ENCODE measurements at places on chromosomes 12 and 14.

- DNase-seq, result no peak
Measured at GRCh38 chr14:101335061-101335661, 226.1 kb upstream of the DIO3 start.

DNA sequence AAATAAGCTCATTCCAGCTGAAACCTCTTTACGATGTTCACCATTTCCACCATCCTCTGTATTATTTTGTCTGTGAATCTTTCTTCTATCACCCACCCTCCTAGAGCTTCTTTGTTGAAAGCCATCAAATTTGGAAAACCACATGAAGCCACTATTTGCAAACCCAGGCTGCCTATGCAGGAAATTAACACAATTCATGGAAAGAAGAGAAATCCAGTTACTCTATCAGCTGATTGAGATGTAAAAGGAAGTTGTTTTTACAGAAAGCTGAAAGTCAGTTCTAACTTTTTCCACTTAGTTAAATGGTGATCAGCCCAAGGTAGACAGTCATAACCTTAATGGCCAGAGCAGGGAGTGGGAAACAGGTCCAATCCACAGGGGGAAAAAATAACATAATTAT, 6.6 kb downstream of the RHOJ start:
- no peak for DNase-seq

GRCh38 chr14:26963711-26964110, 365.9 kb upstream of the NOVA1 start:
- no peak for DNase-seq

DNA sequence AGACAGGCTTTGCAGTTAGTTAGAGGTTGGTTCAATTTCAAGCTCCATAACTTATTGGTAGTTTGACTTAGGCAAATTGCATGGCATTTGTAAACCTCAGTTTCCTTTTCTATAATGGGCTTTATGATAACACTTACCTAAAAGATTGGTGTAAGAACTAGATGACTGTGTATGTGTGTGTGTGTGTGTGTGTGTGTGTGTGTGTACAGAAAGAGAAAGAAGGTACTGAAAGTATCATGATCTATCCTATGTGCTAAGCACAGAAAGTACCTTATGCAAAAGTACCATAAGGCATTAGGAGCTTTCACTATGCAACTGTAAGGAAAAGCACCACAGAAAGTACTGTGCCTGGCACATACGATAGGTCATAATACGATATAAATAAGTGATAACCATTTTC, 304.3 kb upstream of the KITLG start:
- no peak for DNase-seq

DNA sequence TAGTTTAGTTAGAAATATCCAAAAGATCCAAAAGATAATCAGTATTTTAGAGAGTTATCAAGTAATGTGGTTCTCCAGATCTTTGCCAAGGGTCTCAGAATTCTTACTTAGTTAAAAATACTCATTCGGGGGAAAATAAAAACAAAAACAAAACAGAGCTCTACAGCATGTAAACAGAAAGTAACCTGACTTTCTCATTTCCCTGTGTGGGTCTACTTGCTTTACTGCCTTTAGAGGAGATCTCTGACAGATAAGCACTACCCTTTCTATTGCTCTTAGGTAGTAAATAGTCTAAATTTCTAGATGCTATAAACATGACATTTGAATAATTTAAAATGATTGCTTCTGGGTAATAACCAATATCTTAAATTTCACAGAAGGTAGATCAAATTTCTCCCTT, 371.8 kb downstream of the RPL10L start:
- DNase-seq, result no peak

DNA sequence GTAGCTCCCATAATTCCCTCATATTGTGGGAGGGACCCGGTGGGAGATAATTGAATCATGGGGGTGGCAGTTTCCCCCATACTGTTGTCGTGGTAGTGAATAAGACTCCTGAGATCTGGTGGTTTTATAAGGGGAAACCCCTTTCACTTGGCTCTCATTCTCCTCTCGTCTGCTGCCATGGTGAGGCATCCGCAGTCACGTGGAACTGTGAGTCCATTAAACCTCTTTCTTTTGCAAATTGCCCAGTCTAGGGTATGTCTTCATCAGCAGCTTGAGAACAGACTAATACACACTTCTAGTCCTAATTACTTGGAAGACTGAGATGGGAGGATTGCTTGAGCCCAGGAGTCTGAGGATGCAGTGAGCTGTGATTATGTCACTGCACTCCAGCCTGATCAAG, 64.4 kb downstream of the TMX1 start:
- DNase-seq, result no peak

- no peak for DNase-seq
Measured at GRCh38 chr12:119019166-119019565, 37.8 kb downstream of the SRRM4 start.

DNA sequence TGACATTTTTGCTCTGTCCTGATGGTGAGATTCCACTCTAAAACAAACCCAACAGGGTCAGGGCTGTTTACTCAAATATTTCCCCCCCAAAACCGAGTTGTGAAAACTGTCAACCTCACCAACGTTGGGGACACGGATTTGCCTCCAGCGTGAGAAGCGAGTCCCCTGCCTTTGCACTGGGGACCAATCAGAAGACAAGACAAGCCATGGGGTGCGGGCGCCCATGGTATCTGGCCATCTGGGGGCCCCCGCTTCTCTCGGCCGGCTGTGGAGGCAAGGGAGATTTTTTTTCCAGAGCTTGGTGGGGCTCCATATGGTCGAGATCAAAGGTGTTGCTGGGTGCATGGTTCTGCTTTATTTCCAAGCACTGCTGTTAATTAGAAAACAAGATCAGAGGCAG, 272.1 kb downstream of the BCL11B start:
- DNase-seq, result no peak

DNA sequence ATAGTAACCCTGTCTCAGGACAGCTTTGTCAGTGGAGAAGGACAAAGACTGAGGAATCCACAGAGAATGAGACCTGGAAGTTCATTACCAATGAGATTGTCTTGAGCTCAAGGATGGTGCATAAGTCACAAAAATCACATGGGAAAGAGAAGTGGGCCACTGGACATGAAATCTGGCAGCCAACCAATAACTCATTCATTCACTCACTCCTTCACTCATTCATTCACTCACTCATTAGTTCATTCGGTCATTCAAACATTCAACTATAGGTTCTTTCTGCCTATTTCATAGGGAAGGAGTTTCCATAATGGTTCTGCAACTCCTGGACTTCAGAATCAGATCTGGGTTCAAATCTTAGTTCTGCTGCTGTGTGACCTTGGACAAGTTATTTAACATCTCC, 18.2 kb upstream of the WSCD2 start:
- DNase-seq, result no peak

- no peak for DNase-seq
Measured at GRCh38 chr12:7113389-7113871, 4.4 kb upstream of the C1RL start.

DNA sequence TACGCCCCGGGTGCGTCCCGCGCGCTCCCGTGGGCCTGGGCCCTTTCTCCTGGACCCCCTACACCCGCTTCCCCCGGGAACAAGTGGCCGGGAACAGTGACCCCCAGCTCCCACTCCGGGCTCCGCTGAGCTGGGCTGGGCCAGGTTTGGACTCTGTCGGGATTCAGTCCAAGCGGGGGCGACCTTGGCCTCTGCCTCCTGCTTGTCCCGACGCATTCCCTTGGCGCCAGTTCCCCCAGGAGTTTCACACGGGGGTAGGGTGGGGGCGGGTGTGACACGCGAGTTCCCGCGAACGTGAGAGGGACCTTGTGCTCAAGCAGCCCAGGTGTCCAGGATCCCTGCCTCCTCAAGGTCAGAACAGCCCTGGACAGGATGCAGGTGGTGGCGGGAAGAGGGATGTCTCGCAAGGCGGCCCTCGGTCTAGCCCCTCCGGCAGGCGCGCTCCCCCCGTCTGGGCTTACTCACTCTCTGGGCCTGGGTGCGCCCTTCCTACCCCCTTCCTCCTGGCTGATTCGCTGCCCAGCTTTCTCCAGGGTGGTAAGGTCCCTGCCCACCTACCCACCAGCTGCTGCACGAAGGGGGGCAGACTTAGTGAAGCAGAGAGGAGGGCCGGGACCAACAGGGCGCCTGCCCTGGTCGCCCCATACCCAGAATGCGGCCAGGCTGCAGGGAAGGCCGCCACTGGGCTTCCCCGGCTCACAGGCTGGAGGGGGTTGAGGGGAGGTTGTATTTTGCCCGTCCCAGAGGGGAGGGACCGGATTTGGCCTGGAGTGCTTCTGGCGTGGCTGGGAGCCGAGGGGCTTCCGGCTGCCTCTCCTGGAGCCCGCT, 862 bp downstream of the CRIP2 start:
- no peak for DNase-seq

DNA sequence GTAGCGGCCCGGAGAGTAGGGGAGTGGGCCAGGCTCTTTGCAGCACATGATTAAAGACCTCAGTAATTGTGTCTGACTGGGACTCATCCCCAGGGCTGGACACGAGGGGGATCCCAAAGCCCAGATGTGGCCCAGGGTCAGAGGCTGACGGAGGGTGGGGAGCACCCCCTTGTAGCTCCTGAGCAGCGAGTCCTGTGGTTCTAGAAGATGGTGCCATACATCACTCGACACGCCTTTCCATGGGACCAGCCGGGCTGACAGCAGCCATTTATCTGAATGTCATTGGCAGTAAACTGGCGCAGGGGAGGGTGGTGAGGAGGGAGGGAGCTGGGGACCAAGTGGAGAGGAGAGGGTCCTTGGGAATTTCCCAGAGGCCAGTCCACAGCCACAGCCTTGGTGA, 65.1 kb upstream of the FAM222A start:
- DNase-seq, result no peak

DNA sequence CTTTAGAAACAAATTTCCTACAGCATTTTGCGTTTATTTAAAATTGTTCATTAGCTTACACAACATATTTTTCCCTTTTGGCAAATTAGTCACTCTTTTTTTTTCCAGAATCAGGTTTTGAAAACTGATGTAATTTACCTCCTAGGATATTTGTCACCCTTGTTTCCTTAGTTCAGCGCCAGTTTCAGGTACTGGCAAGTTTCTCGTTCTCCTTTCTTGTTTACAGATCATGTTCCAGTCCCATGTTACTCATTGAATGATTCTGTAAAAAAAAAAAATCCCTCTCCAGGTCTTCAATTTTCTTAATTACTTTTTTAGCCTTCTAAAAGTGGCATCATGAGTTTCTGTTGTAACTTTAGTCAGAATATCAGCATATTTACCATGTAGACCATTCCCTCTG, 2.7 kb downstream of the PPP4R4 start:
- no peak for DNase-seq

GRCh38 chr14:92366237-92366636, 43.3 kb downstream of the SLC24A4 start:
- no peak for DNase-seq

DNA sequence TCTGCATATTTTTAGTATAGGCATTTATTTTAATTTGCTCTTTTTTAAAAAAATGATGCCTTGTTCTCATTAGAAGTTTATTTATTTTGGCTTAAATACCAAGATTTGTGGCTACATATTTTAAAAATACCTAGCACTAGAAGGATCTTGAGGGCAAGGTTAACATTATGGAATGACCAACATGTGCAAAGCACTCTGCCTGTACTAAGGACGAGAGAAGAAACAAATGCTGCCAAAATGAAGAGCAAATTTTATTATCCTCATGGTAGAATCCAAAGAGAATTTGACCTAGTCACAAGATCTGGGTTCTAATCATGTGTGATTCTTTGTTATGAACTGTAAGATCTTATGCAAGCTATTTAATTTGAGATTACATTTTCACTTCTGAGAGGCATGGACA, 2.8 kb downstream of the CAND1 start:
- no peak for DNase-seq

GRCh38 chr12:91901381-91902074, 244.1 kb downstream of the BTG1 start:
- no peak for DNase-seq

- no peak for DNase-seq
Measured at GRCh38 chr14:103401223-103402214, 16.3 kb downstream of the MARK3 start.

DNA sequence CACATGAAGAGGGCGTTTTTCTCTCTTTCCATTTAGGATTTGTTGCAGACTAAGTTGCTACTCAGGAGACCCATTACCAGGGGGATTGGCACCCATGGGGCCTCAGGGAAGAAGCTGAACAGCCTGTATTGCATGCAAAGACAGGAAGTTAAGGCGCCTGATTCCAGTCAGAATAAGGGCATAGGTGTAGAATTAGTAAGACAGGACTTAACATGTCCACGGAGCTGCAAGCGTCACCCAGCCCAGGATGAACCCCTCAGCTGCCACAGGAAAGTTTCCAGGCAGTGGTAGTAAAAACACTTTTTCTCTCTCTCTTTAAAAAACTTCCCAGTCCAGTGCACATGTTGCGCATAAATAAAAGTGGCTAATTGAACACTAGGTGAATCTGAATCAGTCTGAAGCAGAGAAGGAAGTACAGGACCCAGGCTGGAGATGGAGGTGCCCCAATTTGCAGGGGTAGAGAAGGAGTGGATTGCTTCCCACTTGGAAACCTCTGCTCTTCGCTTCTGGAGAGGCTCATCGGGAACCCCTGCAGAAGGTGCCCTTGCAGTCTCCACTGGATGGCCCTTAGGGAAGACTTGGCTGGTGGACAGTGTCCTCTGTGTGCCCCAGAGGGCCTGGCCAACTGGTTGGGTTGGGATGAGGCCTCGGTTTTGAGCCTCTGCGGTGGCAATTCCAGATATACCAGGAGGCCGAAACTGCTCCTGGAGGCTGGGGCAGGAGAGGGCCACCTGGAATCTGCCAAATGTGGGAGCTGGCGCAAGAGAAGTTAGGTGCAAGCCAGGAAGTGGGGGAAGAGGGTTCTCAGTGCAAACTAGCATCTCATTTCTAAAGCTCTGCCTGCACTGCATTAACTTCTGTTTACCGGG, 10.7 kb upstream of the TBX3 start:
- DNase-seq, result no peak

GRCh38 chr12:23534196-23534595, 415.3 kb downstream of the SOX5 start:
- DNase-seq, result no peak

DNA sequence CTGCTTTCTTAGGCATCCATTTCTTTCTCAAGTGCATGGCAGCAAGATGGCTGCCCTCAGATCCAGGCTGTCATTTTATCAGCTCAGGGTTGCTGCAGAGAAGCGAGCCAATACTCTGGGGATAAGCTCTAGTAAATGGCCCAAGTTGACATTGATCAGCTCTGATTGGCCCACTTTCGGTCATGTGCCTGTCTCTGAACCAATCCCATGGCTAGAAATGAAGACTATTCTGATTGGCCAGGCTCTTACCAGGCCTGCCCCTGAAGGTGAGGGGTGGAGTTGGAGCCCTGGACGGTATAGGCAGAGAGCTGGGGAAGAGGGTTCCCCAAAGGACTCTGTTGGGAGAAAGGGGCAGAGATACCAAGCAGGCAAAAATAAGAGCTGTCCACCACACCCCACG, 41.4 kb downstream of the MYO1H start:
- DNase-seq, result no peak

- DNase-seq, result no peak
Measured at GRCh38 chr12:80472911-80473500, 29.0 kb downstream of the PTPRQ start.
